Activated CD4-positive, alpha-beta T cell treated with anti-CD3 and anti-CD28 coated beads, Interleukin-2, amount 50 U/mL, for 48 hours (primary cell): ENCODE measurements at places on chromosomes 7 and 10.

- no peak for DNase-seq
Observed at GRCh38 chr7:93402944-93403343, 170.8 kb downstream of the VPS50 start.

GRCh38 chr7:83708531-83708930 is 59.6 kb upstream of the SEMA3E start:
- DNase-seq = no peak

- no peak for DNase-seq
Observed at GRCh38 chr7:4181446-4181845, 500.6 kb upstream of the FOXK1 start.

DNA sequence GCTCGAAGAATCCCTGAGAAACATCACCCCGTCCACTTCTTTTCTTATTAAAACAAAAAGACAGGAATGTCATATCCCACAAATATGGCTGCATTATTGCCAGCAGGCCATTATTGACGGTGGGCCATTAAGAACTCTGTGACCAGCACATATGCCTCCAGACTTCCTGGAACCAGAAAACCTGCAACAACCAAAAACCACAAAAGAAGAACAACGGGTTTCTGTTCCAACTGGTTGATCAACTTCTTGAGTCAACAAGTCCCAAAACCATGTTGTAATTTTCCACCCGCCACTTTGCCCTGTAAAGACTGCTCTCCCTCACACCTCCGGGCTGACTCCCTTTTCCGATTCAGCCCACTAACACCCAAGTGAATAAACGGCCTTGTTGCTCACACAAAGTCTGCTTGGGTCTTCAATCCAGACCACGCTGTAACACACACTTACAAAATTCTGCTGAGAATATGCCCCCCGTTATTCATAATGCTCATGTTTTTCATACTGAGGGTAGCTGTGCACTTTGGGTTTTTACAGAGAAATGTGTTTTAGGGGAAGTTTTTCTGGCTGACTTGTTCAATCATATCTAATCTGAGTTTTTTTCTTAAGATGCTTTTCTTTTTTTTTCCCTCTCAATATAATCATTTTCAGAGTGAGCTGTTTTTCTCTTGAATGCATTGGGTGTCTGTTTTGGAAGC is 20.7 kb downstream of the ZNF107 start:
- DNase-seq = peak; percentile 35
